ENCODE measurements at places on chromosomes 1 and 21.

DNA sequence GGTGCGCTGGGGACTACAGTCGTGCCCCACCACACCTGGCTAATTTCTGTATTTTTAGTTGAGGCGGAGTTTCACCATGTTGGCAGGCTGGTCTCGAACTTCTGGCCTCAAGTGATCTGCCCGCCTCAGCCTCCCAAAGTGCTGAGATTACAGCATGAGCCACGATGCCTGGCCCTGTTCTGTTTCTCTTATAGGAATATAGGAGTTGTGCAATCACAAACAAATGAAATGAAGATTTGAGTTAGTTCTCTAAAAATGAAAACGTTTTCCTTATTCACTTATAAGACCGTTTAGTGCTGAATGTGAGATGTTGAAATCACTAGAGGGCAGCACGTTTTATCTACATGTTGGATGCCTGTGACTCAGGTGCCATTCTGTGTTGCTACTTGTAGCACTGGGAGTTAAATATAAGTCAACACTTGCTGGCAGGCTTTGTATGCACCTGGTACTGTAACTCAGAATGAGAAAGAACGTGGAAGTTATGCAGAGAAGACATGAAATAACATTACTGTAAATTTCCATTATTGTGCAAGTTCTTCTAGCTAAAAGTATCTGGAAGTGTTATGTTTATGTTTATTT, 45.8 kb downstream of the MIGA1 start:
- DNase-seq = no peak

GRCh38 chr1:205074084-205074483, 10.2 kb downstream of the TMEM81 start:
- DNase-seq = no peak

GRCh38 chr1:111236806-111237205, 9.3 kb downstream of the CHI3L2 start:
- DNase-seq = no peak

DNA sequence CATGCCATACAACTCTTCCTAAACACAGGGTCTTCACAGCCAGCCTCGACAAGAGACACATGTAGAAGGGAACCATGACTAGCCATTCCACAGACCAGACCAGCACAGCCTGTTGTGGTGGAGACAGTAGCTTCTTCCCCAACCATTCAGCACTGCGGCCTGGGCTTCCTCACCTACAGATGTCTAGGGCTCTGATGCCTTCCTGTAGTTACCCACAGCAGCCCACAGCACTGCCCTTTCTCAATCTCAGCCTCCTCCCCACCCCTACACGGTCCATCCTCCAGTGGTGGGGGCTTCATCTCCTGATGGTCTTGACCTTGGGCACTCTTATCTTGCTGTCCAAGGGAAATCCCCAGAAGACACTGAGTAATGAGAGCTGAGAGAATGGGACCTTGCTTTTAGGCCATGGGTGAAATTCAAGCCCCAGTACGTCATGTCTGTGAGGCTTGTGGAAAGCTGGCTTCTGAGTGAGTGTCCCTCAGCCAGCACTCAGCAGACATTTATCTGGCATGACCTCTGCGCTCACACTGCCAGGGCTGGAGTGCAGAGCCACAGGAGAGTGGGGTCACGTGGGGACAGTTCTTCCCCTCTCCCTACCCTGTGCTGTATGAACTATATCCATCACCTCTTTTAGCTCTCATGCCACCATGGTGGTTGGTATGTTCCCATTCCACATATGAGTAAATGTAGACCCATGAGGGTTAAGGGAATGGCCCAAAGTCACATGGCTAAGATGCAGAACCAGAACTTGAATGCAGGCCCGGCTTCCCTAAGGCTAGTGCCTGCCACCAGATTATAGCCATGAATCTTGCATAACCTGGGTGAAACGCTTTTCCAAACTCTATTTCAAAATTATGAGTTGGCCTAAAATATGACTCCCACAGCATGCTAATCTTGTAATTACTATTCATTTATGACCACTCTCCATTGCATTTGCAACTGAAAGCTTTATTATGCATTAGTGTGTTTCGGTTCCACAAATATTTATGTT, 104.7 kb downstream of the HIVEP3 start:
- DNase-seq = no peak

DNA sequence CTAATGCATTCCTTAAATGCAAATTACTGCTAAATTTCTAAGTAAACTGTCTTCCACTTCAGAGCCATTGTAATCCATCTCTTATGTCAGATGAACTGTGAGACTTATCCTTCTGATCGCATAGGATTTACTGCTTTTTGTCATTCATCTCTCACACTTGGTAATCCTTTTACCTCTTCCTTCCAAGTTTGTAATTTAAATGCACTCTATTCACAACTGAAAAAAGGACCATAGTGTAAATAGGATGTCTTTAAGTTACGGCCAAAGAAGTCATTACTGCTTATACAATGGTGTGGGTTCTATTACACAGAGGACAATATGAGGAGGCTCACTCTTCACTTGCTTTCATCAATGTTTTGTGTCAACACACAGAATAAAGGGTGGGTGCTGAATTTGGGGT, 393.3 kb downstream of the PTBP2 start:
- DNase-seq = no peak

DNA sequence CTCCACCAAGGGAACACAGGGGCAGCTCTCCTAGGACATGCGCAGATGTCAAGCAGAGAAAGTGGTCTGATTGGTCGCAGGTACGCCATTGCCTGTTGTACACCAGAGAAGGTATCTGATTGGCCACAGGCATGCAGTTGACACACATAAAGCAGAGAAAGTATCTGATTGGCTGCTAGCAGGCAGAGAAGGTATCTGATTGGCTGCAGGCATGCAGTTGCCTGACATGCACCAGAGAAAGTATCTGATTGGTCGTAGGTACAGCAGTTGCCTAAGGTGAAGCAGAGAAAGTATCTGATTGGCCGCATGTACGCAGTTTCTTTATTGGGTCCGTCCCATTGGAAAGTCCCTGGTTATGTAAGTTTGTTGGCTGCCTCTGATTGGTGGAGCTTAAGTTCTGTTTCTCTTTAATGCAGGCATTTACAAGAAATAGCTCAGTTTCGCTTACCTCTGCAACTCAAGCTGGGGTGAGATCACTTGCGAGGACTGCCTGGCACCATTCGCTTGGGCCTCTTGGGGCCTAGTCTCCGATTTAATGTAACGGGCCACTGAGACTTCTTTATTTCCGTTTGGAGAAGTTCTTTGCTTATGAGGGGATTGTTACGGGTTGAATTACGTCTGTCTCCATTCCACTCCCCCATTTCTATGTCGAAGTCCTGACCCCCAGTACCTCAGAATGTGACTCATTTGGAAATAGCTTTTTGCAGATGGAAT, 74.2 kb downstream of the SIK1 start:
- DNase-seq = no peak

DNA sequence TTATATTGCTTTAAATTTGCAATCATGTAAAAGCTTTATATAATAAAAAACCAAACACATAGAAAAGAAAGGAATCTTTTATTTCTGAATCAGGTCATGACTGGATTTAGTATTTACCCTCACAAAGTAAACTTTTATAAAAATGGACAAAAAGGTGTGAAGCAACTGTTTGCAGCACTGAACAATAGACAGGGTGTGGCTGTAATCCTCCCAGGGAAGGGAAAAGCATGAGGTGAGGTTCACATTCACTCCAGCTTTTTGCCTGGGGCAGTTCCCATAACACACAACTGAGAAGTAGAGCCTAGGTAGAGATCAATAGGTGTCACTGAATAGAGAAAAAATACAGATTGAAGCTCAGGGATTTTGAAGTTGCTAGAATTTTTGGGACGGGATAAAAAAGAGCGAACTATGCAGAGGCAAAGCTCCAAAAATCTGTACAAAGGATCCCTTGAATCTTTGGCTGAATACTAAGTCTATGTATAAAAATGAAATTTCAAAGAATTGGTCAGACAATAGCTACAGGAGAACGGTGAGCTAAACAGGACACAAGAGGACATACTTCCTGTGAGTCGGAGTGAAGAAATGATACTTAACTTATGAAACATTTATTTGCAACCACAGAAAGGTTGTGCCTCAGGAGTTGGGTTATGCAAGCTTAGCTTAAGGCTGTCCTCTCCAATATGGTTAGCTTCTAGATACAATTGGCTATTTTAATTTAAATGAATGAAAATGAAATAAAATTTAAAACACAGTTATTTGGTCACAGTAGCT, 162.0 kb upstream of the ZP4 start:
- no peak for DNase-seq

- no peak for DNase-seq
These were observed 15.2 kb downstream of the SLC27A3 start for GRCh38 chr1:153790313-153790965.
